Activated CD4-positive, alpha-beta T cell treated with anti-CD3 and anti-CD28 coated beads for 1 hour (primary cell): ENCODE measurements at places on chromosomes 12 and 14.

GRCh38 chr12:123064885-123065619, 84.6 kb downstream of the ARL6IP4 start:
- DNase-seq = no peak

DNA sequence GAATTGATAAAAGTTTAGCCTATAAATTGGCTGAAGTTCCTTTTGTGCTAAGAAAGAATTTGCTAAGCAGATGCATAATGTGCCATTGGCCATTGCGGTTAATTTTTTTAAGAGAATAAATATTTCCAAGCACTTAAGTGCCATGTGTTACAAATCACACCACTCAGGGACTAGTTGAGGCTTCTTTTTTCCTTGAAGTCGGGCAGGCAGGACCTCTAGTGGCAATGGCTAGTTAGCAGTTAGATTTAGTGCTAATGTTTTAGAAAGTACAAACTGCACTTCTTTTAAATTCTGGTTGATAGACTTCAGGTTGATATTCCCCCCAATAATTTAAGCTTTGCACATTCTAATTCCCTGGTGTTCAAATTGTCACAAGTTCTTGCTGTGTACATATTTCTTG, 294.3 kb downstream of the APAF1 start:
- no peak for DNase-seq

GRCh38 chr14:27881646-27882045, 884.9 kb upstream of the FOXG1 start:
- DNase-seq = no peak

- no peak for DNase-seq
Observed at GRCh38 chr14:90760591-90761316, 55.5 kb downstream of the TTC7B start.

DNA sequence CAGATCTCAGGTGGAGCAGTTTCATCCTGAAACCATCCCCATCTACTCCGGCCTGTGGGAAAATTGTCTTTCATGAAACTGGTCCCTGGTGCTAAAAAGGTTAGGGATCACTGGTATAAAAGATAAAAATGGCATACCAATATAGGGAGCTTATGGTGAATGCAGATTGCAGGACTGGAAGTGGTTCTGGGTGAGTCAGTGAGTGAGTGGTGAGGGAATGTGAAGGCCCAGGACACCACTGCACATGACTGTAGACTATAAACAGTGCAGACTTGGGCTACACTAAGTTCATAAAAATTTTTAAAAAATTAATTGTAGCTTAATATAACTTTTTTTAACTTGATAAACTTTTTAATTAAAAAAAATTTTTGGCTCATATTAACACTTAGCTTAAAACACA, 67.0 kb upstream of the RD3L start:
- no peak for DNase-seq
